ENCODE measurements at places on chromosomes 5 and 9.

DNA sequence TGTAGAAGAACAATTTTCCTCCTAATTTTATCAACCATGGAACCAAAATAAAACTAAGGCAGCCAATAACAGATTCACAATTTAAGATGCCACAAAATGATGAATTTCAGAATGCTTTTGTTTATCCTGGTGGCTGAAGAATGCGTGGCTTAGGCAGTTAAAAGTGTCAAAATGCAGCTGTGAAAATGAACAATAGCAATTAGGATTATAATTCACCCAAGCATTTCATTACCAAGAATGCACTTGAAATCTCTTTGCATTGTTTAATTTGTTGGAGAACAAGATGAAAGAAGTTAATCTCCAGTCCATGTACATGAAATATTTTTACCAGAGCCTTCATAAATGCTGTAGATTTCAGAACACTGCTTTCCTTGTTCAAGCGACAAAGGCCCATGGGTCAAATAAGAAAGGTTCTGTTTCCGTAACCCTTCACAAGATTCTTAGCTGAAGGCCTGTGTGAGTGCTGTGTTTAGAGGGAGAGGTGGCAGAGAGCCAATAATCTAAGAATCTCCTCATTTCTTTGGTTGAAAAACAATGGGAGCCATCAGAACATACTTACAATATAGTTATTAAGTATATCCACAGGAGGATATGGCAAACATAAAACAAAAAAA is 39.3 kb downstream of the CLINT1 start:
- DNase-seq = peak; percentile 10

DNA sequence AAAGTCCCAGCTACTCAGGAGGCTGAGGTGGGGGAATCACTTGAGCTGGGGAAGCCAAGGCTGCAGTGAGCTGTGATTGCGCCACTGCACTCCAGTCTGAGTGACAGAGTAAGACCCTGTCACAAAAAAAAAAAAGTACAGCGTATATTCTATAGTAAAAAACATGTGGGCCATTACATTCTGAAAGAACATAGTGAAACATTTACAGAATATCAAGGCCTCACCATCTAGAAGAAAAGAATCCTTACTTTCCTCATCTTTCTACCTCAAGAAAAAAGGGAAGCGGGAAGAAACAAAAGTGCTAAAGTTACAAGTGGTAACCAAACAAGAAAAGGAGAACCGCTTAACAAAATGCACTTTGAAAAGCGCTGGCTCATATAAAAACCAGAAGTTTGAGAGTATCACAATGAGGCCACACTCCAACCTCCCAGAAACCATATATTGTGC is 5.7 kb upstream of the SYK start:
- no peak for DNase-seq

DNA sequence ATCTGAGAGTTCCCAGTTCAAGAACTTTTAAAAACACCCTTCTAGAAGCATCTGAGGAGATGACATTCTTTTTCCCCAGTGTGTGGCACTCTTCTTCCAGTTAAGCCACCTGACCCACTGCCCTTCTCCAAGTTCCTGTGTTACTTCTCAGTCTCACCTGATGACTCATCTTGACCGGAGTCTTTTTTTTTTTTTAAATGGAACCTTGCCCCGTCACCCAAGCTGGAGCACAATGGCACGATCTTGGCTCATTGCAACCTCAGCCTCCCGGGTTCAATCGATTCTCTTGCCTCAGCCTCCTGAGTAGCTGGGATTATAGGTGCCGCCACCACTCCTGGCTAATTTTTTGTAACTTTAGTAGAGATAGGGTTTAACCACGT is 224.1 kb upstream of the DAB2 start:
- peak; percentile 85 for DNase-seq

DNA sequence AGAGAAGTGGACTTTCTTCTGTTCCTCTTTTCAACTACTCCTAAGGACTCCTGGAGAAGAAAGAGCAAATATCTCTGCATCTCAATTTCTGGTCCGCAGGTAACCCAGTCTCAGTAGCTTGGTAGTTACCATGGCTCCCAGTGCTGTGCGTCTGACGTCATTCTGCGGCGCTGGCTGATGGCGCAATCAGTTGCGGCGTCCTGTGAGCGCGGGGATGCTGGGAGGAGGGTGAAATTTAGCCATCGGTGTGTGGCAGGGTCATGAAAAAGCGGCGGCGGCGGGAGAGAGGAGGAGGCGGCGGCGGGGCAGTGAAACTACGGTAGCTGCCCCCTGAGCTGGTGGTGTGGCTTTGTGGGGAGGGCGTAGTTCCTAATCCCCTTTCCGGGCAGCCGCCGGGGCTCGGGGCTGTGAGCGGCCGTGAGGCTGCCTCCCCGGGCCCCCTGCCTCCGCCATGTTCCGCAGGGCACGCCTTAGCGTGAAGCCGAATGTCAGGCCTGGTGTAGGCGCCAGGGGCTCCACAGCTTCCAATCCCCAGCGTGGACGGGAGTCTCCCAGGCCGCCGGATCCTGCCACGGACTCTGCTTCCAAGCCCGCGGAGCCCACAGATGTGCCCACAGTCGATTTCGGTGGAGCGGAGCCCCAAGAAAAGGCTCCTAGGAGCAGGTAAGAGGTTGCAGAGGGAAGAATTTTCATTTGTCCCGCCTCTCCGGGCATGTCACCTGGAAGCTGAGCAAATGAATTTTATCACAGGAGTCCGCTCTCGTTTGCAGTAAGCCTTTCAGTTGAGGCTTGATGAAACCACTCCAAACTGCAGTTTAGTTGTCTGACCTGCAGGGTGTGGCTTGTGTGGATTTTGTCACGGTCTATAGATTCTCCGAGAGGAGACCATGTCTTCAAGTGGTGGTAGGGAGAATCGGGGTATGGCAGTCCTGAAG is at the start of gene BDP1:
Gene BDP1 (plus strand): TSS at position 225 of the 935 bp plus-strand sequence. CDS start 227 bp downstream, at position 452.
- peak; percentile 94 for DNase-seq

- DNase-seq = peak; percentile 83
Observed at GRCh38 chr5:77086689-77087483, at the start of gene ZBED3. ZBED3 (minus strand) TSS chr5:77087285; CDS start chr5:77077878, 9,407 bp downstream.

DNA sequence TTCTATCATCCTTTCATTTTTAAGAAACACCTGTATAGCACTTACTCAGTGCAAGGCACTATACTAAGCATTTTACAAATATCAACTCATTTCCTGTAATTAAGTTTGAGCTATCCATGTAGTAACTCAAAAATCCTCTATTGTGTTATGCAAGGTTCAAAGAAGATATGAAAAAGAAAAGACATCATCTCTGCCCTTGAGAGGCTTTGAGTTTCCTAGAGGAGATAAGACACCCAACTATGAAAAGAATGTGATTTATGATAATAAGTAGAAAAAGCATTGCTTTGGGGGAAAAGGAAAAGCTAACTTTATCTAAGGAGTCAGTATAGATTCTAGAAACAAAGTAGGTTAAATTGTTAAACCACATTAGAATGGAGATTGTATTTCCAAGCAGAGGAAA is 14.2 kb upstream of the ZNF608 start:
- DNase-seq = no peak

DNA sequence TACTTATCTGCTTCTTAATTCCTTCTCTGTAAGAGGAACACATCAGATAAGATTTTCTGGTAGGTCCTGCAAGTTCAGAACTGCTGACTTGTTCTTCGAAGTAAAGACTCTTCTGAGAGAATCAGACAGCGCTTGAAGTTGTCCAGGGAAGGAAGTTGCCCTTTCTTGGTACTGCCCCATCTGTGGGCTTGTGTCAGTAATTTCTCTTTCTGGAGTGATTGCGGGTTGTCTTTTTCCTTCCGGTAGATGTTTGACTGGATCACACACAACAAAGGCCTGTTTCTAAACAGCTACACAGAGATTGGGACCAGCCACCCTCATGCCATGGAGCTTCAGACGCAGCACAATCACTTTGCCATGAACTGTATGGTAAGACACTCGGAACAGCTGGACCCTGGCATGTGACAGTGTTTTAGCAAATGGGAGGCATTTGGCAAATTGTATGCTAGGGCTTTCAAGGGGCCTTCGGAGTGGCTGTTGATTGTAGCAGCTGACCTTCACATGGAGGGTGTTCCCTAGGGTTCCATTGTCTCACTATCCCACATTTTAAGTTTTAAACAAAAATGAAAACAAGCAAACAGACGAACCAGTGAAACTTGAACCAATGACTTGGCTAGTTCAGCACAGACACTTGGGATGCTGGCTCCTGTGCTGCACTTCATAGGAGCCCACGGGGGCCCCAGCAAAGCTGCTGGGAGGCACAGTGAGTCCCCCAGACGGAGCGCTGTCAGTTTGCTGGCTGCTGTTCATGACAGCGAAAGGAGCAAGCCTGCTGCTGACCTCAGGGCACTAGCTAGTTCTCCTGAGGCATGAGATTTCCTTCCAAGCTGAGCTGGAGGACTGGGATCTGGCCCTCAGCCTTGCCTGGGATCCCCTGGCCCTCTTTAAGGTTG is 149.9 kb downstream of the TRIO start:
- no peak for DNase-seq

DNA sequence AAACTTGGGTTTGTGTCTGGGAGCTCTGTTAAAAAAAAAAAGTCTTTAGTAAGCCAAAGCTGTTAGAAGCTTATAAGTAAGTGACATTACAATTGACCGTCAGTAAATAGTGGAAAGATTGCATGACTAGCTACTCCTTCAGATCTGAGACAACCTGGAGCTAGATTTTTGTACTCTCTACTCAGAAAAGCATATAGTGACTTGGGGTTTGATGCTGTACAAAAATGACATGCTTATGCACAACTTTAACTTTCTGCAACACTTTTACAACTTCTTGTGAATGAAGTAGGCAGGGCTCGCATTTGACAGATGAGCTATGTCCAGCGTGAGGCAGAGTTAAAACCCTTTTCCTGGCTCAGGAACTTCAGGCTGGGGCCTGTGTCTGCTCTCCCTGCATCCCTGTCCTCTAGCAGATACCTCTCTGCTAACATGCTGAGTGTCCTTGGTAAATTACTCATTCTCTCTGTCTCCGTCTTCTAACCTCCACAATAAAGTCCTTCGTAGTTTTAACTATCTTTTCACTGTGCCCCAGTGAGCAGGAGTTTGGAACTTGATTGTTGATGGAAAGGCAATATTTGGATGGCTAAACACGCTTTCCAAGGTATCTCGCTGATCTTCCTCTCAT is 471 bp upstream of the GHR start:
- DNase-seq = no peak

GRCh38 chr5:64659289-64659688 is 31.0 kb upstream of the SHISAL2B start:
- no peak for DNase-seq

GRCh38 chr9:134635351-134636148 is 6.1 kb upstream of the COL5A1 start:
- DNase-seq = no peak

- no peak for DNase-seq
Observed at GRCh38 chr9:134696433-134696832, 54.8 kb downstream of the COL5A1 start.

DNA sequence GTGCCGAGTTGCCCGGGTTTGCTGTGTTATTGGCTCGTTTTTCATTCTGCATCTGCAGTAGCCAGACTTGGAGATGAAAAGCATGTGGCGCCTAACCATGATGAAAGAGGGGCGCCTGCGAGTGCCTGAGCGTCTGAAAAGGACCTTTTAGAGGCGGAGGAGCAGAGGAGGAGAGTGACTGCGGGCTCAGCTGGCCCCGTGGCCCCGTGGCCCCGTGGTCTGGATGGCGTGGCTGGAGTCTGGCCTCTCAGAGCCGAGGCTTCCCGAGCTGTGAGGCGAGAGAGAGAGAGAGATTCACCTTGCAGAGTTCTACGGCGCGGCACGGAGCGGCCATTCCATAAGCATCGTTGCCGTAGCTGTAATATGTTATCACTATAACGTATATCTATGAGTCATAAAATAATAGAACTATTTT is 55.3 kb upstream of the RNU6ATAC start:
- DNase-seq = no peak

- no peak for DNase-seq
Observed at GRCh38 chr5:140174014-140174413, 974 bp upstream of the CYSTM1 start.

DNA sequence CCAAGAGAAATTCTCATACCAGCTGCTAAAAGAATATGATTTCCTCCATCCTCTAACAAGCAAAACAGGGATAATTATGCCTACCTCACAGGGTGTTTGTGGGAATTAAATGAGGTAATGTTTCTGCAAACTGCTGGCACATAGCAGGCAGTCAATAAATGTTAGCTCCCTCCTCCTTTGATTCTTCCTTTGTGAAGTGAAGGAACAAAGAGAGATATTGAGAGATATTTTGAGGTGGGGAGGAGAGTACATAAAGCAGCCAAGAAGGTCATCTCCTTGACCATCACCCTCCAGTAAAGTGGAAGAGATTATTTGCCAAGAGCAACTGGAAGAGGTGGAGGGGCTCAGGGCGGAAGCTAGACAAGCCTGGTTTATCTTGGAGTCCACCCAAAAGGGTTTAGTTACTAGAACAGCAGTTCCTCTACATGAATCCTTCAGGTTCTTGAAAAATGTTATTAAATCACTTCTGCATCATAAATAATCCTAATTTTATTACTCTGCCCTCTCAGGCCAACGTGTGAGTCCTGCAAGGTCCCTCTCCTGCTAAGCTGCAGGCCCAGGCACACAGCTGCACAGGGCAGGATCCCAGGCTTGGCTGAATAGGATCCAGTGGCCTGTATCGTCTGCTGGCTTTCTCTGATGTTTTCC is 35.0 kb upstream of the TLE1 start:
- peak; percentile 3 for DNase-seq
